ENCODE measurements at places on chromosomes 4 and X.

DNA sequence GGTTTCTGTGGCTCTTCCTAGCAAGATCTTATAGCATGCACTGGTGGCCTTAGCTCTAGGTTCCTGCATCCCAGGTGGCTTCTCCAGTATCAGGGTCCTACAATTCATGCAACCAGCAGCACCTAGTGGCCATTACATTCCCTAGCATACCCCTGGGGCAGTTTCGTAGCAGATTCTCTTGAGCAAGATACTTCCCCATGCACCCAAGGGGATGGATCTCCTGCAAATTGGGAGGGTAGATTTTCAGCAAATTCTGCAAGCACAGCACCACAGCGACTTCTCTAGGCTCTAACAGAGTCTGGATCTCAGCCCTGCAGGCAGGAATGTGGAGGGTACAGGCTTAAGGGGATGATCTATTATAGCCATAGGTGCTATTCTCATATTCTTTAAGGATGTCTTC is 13.1 kb upstream of the SLC9B1 start:
- DNase-seq = peak; percentile 55

DNA sequence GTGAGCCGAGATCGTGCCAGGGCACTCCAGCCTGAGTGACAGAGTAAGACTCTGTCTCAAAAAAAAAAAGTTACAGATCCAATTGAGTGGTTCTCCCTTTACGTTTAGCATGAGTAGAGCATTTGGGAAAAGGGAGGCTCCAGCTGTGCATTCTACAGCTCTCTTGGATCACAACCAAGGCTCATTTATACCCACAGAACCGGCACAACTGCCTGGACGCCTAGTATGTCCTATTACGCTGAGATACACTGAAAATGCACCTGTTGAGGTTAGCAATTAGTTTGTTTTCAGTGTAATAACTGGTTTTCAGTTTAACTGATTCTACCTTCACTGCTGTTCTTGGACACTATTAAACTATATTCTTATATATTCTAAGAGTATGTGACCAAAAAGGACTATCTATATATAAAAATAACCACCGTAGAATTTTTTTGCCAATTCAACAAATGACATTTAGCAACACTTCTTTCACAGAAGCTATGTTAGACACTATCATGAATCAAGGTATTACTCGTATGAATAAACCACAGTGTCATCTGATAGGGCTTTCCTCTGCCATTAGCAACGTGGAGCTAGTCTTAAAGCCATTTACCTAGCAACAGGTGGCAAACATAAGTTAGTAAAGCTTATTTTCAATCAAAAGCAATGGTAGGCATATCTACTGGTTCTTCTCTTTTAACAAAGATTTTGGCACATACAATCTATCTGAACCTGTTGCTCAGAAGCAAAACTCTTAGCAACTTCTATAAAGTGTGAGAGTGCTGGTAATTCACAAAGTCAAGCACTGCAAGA is 3.6 kb downstream of the OTUD4 start:
- DNase-seq = no peak

DNA sequence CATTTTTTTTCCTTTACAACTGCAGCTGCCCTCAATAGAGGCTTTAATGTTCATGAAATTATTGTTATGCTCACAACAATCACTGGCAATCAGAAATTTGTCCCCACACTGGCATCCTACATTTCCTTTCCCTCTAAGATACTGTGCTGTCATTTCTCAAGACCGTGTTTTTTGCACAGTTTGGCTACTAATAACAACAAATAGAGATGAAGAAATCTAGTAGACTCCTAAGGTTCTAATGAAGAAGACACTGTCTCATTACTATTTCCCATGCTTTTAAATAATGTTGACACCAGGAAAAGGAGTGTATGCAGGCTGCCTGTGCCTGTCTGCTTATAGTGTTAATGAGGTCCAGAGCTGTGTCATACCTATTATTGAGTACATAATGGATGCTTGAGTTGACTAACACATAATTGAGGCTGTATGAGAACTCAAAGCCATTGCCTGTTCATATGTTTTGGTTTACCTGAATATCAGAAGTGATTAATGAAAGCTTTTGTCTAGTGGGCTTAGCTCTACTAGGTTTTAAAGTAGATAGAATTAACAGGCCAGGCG is 1.5 kb upstream of the EIF4E start:
- DNase-seq = no peak

DNA sequence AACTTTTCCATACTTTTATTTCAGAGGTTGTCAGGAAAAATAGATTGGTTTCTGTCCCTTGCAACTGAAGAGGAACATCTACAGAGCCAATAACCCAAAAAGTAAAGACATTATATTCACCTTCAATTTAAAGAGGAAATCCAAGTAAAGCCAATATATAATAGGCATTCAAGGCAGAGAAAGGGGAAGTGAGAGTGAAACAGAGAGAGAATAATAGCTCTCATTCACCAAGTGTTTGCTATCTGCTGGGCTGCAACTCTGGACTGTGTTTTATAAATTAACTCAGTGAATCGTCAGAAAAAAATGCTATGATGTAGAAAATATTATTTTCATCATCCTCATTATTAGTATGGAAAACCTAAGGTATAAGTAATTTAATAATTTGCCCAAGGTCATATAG is 448.5 kb downstream of the TRAM1L1 start:
- DNase-seq = no peak

- no peak for DNase-seq
These were observed 20.0 kb downstream of the CLDN22 start for GRCh38 chr4:183300070-183300469.

GRCh38 chrX:53729751-53730150 is 43.2 kb upstream of the HUWE1 start:
- no peak for DNase-seq

DNA sequence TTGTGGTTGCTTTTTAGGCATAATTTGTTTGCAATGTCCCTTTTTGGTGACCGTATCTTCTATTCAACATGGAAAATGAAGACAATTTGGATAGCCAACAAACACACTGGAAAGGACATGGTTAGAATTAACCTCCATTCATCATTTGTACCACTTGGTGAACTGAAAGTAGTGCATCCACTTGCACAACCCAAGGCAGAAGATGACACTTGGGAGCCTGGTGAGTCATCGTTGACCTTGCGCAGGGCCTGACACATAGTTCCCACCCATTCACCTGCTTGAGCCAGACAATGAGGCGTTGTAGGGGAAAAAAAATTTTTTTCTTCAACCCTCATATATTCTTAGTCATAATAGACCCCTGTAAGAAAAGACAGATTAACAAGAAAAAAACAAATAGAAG is 32.4 kb downstream of the EGF start:
- peak; percentile 28 for DNase-seq

DNA sequence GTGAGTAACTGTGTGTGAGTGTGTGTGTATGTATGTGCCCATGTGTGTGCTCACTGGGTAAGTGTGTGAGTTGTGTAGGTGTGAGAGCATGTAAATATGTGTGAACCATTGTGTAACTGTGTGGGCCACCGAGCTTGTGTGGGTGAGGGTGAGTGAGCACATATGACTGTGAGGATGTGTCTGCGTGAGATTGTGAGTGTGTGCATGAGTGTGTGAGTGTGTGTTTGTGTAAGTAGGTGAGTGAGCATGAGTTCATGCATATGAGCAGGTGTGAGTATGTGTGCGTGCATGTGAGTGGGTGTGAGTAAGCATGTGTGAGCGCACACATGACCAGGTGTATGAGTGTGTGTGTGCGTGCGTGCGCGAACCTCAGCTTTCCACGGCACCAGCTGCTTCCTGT is 1.4 kb upstream of the ATP2B3 start:
- no peak for DNase-seq

GRCh38 chr4:77819404-77819842 is 255 bp upstream of the CNOT6L start:
- DNase-seq = peak; percentile 63

DNA sequence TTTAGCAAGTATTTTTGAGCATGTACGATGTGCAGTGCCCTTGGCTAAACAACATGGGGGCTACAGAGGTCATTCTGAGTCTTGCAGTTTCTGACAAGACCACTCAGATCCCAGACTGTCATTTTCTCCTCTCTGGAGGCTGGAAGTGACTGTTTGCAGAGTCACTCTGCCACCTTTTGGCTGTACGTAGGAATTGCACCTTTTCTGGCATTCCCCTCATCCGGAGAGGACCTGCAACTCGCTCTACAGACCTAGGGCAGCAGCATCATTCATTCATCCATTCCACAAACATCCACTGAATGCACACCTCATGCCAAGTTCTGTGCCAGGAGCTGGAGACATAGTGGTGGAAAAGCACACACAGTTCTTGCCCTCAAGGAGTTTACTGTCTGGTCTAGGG is 160.4 kb upstream of the GPR101 start:
- DNase-seq = peak; percentile 65

- no peak for DNase-seq
These were observed 50.6 kb upstream of the RAPGEF2 start for GRCh38 chr4:159052315-159052714.

DNA sequence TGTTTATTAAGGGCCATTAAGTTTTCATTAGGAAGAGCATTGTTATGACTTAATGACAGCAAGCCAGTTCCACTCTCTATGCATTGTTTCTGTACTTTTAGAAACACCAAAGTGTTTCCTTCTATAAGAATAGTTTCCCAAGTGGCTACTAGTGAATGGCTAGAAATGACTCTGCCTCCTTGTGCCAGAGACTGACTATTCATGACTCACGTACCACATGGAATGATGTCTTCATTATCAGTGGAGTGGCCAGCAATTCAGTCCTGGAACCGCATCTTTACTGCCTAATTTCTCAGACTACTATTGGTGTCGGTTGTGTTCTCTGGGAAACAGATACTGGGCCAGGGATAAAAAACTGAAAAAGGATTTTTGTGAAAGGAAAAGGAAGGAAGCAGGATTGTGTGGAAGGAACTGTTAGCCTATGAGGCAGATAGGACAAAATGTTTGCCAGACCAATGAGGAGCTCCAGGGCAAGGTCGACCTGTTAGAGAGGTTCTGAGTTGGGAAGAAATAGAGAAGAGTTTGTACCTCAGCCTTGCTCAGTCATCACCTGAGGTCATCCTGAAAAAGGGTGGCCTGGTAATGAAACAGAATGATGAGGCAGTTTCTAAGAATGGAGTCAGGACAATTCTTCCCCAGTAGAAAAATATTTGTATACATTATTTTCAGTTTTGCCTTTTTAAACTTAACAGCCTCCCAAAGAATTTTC is 218.6 kb downstream of the SPCS3 start:
- DNase-seq = no peak

GRCh38 chrX:101078716-101079598 is at the start of gene TMEM35A:
TSS of gene TMEM35A (plus strand) at chrX:101078879. CDS start at chrX:101079003, 124 bp downstream.
- no peak for DNase-seq

GRCh38 chrX:18041656-18042055 is 179.0 kb downstream of the BEND2 start:
- no peak for DNase-seq

- no peak for DNase-seq
These were observed 10.9 kb upstream of the HSFX1 start for GRCh38 chrX:149762696-149763614.

DNA sequence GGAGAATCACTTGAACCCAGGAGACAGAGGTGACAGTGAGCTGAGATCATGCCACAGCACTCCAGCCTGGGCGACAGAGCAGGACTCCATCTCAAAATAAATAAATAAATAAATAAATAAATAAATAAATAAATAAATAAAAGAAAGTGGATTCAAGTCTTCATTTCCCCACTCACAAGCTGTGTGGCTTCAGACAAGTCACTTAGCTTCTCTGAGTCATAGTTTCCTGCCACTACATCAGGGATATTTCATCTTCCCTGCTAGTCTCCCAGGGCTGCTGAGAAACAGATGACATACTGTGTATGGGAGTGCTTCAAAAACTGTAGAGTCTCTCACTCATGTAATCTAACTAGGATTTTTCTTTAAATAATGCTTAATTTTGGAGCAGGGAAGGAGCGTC is 37.2 kb downstream of the TBC1D9 start:
- DNase-seq = peak; percentile 62

DNA sequence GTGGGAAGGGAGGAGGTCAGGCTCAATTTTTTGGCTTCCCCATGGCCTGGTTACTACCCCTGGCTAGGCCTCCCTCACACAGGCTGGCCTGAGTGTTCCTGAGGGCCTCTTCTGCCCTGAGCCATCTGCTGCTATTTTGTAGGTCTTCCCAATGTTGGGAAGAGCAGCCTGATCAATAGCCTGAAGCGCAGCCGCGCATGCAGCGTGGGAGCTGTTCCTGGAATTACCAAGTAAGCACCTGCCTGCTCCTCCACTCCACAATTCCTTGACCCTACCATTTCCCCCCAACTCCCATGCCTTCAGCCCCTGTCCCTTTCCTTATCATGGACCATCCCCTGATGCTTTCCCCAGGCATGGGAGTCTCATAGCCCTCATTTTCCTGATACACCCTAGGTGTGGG is 20.8 kb downstream of the GNL3L start:
- no peak for DNase-seq

DNA sequence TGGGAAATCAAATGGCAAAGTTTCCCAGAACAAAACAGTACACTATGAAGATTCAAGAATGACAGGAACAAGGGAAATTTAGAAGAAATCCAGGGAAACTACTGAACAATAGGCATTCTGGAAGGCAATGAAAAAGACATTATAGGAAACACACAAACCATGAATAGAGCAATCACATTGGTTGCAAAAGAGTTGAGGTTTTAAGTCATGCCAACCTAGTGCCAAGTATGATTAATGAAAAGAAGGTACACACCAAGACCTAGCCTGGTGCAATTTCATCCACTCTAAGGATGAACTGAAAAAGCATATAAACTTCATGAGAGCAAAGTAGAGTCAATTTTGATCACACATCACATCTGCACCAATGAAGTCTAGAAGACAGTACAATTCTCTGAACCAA is 326.9 kb downstream of the PDHA2 start:
- DNase-seq = no peak

DNA sequence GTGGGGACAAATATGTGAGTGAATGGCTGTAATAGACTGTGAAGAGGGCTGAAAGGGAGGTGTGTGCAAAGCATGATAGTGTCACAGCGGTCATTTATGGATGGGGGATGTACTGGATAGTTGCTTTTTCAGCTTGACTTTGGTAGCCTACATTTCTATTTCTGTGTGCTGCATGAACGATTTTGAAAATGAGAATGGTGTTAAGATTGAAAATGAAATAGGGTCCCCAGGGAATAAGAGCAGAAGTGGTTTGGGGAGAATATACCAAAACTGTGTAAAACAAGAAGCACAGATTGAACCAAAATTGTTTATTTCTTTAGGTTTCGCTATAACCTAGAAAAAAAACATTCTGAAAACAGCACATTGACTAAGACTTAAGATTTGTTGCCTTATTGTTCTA is 58.8 kb upstream of the CLNK start:
- no peak for DNase-seq

- no peak for DNase-seq
These were observed 79.2 kb upstream of the HS3ST1 start for GRCh38 chr4:11507920-11508319.

GRCh38 chrX:10134921-10135320 is 21.9 kb upstream of the CLCN4 start:
- no peak for DNase-seq

GRCh38 chr4:61200916-61201526 is 895 bp downstream of the ADGRL3 start:
- DNase-seq = peak; percentile 43

GRCh38 chrX:12580548-12580947 is 210.7 kb upstream of the PRPS2 start:
- DNase-seq = peak; percentile 19

Data from trophoblast cell (in vitro differentiated cells and primary cell).